ENCODE measurements at places on chromosomes 16 and 17. TPM values are rescaled to one million over a fixed set of nuclear protein-coding genes. Genes with fewer than 3 reads are reported as not detected.

DNA sequence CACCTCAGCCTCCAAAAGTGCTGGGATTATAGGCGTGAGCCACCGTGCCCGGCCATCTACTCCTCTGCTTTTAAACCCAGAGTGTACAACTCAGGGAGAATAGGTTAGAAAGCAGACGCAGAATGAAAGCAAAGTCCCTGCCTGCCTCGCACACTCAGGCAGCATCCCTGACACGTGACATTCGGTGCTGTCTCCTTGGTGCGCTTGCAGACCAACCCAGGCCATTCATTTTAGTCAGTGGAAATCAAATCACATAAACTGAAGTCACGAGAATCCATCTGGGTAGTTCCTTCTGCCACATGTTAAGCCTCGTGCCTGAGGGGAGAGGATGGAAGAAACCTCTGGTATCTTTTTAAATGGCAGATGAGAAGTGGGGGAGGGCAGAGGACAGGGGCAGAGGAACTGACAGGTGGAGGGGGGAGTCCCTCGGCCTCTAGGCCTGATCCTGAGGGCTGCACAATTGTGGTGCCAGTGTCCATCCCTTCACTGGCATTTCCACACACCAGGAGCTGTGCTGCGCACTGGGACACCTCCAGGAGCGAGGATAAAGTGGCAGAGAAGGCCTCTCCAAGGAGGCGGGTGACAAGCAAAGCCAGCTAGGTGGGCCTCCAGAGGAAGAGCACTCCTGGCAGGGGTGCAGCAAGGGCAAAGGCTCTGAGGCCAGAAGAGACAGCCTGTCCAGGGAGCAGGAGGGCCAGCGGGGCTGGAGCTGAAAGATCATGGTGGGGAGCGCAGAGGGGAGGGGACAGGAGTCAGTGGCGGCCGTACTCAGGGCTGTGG is 196.3 kb downstream of the KATNIP start:
- no peaks in the 10 kb centered on the region for H3K4me1 ChIP-seq
- no peaks in the 10 kb centered on the region for H3K27me3 ChIP-seq
- peaks cover 11% of the 10 kb centered on the region for H3K36me3 ChIP-seq
- DNase-seq = no peak

DNA sequence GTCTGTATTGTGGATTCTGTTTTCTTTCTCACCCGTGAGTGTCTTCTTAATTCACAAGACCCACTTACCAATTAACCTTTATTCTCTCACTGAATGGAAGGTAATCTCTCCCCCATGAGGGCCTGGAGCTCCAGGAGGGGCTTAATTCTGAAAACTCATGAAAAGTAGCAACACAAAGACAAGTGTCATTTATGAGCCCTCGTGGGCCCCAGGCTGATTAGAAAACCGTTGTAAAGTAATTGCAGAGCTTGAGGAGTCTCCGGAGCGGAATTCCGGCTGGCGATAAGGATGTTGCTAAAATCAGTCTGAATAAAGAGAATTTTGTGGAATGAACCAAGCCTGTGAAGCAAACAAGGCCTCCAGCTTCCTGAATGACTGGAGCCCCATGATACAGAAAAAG is 301.5 kb downstream of the HAPSTR1 start:
- H3K36me3 ChIP-seq = no peaks in the 10 kb centered on the region
- DNase-seq = no peak
- H3K4me3 ChIP-seq = no peak overlapping the region

GRCh38 chr17:57970710-57971109 is 15.5 kb upstream of the CUEDC1 start:
- DNase-seq = no peak
- H3K27ac ChIP-seq = peak overlapping the region; percentile 42
- no peaks in the 10 kb centered on the region for H3K27me3 ChIP-seq
- no peak overlapping the region for H3K4me3 ChIP-seq
- H3K4me1 ChIP-seq = peaks cover 25% of the 10 kb centered on the region

DNA sequence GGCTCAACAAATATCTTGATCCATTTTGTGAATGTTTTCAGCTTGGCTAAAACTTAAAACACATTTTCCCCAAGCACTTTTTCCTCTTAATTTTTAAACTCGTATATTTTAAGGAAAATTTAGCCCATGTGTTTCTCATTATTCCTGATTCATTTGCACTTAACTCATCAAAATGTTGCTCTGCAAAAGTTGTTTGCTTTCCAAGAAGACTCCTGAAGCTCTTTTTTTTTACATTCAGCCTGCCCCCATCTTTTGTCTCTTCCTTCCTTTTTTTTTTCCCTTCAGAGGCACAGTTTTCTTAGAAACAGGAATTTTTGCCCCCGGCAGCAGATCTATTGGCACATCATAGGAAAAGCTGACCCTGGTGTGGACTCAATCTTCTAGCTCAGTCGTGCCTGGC is 155.0 kb upstream of the SALL1 start:
- H3K4me3 ChIP-seq = no peak overlapping the region
- no peaks in the 10 kb centered on the region for H3K27me3 ChIP-seq
- H3K27ac ChIP-seq = no peak overlapping the region
- no peaks in the 10 kb centered on the region for H3K4me1 ChIP-seq
- H3K36me3 ChIP-seq = no peaks in the 10 kb centered on the region

The EMP2 gene
- polyA plus RNA-seq = 3.1 TPM

The GPR179 gene
- polyA plus RNA-seq = 0.02 TPM

The ITGAX gene
- 0.66 TPM for polyA plus RNA-seq

Data from SK-N-SH (cell line).